ENCODE measurements at places on chromosomes 16 and 17.

- DNase-seq, result peak; percentile 20
Measured at GRCh38 chr17:75834279-75834920, 9.8 kb downstream of the UNC13D start.

DNA sequence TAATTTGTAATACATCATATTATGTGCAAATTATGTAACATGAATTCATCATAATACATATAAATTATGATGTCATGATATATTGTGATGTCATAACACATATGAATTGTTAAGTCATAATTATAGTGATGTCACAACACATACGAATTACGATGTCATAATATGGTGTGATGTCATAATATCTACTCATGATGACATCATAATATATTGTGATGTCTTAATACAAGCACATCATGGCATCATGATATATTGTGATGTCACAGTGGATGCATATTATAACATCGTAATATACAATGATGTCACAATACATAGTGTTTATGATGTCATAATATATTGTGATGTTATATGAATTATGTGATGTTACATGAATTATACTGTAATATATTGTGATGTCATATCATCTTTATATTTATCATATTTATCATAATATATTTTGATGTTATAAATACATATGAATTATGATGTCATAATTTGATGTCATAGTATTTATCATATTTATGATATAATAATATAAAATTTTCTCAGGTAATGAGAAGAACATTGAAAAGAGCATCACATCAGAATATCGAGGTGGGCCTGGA lies 1793.0 kb downstream of the TP53TG3F start:
- no peak for DNase-seq

GRCh38 chr16:85986931-85987749 lies 88.2 kb downstream of the IRF8 start:
- no peak for DNase-seq

DNA sequence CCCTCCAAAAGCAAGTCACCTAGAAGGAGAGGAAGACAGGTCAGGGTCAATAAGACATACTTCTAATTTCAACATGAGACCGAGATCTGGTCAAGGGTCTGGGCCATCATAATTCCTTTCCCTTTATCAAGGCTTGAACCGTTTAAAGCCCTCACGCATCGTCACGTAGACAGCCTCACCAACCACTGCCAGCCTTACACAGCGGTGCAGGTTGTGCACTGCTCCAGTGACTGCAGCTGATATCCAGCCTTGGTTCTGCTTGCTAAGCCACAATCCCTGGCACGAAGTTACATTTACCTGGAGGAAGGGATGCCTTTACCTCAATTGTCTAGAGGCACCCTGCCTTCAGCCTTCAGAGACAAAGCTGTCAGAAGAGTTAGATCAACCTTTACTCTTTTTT lies 85.1 kb downstream of the MYH11 start:
- no peak for DNase-seq

DNA sequence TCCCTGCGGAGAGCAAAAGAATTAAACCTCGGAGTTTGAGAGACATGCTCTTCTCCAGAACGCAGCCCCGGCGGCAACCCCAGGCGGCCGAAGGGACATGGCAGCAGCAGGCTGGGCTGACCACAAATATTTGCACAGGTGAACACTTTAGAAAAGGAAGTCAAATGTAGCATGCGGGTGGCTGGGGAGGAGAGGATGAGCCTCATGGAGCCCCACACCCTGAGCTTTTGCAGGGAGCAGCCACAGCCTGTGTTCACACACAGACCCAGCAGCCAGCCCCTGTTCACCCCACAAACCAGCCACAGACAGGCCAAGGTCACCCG lies 17.8 kb downstream of the HS3ST6 start:
- DNase-seq, result no peak

DNA sequence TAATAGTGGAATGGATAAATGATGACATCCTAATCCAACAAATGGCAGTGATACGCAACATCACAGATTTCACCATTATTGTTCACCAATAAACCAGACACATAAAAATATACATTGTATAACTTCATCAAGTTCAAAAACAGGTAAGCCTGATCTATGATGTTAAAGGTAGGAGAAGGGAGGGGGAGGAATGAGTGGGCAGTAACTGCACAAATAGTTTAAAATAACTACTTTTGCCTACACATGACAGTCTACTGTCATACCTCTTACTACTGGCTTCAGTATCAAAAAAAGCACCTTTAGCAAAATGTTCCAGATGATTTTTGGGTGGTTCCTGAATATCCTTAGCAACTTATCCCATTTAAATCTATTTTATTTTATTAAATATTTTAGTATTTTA lies 28.8 kb downstream of the CHCT1 start:
- DNase-seq, result no peak

GRCh38 chr17:38851434-38851833 lies 2.1 kb downstream of the RPL23 start:
- DNase-seq, result no peak

GRCh38 chr16:79845734-79846135 lies 245.2 kb upstream of the MAF start:
- no peak for DNase-seq

All from left cardiac atrium (tissue), 4 donors.